Head of caudate nucleus (tissue), 42 donors: ENCODE measurements at places on chromosomes 11 and 22.
A peak's percentile ranks its signal among the peaks of the same experiment; 100 is the strongest.

DNA sequence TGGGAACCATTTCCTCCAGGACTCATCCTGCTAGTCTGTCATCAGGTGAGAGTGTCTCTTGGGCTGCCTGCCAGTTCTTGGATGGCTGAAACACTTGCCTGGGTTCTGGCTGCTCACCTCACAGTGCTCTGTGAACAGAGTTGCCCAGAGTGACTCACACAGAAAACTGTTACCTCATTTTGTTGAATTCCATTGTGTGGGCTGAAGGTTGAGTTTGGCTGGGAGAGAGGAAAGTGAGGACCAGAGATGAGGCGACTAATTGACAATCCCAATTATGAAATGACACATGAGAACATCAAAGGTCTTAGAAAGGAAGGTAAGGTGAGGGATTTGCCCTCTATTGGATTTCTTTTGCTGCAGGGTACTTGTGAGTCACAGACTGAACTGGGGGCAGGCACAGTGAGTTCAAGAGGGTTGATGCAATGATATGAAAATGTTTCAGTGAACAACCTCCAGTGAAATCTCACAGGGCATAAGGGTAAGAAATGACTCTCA lies 20.2 kb upstream of the CALCB start:
- peak; percentile 47 for DNase-seq

DNA sequence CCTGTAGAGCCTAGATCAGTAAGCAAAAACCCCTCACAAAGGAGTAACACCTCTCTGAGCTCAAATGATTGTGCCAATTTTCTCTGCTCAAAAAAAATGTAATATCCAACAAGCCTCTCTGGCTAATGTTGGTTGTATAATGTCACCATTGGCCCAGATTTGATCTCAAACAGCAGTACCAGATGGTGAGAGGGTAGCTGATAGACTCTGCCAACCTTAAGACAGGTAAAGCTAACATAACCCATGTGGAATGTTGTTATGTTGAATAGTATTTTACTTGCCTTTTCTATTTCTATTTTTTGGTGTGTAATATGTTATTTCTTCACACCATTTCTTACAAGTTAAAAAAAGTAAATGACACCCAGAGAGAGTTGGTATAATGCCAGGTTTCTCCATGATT lies 166.7 kb upstream of the GUCY1A2 start:
- no peak for DNase-seq

DNA sequence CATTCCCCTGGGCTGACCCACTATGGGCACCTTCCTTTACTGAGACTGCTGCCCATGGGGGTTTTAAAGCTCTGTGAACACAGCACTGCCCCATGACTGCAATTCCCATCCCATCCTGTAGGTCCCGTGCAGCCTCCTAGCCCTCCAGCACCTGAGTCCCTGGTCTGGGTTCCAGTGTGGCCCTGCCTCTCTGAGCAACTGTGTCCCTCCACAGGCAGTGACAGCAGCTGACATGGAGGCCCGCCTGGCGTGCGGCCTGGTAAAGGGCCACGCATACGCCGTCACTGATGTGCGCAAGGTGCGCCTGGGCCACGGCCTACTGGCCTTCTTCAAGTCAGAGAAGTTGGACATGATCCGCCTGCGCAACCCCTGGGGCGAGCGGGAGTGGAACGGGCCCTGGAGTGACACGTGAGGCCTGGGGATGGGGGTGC lies 12.6 kb downstream of the OMP start:
- DNase-seq: no peak

GRCh38 chr22:26417406-26417805 lies 11.7 kb upstream of the ASPHD2 start:
- DNase-seq: no peak

- DNase-seq: no peak
Measured at GRCh38 chr11:130177782-130178181, 18.2 kb downstream of the ST14 start.

GRCh38 chr22:40156001-40156516 lies 21.7 kb upstream of the TNRC6B start:
- DNase-seq: no peak

DNA sequence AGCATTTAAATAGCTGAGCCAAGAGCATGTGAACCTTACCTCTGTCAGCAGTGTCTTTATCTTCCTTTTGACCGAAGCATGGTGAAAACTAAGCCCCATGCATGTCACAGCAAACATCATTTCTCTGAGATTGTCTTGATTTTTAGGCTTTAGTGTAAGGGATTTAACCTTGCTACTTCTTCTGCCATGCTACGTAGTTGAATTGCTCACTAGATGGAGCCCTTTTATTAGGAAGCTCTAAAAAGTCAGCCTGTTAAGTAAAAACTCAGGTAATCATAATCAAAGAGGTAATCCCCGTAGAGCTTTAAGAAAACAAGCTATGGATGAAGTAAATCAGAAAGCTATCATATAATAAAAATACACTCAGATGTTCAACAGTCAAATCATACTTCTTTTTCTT lies 149.5 kb downstream of the PGR start:
- no peak for DNase-seq

DNA sequence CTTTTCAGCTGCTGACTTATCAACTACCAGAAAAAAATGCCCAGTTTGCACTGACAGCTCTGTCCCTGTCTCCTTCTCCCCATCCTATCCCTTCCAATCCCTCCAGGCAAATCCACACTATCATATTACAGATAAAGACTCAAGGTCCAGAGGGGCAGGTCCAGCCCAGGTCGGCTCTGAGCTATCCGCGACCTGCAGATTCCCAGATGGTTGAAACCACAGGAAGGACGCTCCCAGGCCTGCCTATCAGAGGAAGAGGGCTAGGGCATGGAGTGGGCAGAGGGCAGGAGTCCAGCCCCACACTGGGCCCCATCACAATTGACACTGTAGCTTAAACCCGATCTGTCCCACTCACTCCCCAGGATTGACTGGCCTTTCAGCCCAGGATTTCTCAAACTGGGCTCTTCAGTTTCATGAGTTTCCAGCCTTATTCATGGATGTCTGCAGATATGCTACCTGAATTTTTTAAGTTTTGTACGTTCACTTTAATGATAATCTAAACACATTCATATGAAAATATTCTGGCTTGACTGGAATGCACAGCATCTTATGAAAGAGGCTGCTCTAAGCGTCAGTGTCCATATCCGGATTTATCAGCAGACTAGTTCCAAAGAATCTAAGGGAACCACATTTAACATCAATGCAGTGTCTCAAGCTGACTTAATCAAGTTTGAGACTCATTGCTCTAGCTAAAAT lies 16.4 kb upstream of the FCHSD2 start:
- DNase-seq: no peak
